ENCODE measurements at places on chromosomes 5 and 9.

DNA sequence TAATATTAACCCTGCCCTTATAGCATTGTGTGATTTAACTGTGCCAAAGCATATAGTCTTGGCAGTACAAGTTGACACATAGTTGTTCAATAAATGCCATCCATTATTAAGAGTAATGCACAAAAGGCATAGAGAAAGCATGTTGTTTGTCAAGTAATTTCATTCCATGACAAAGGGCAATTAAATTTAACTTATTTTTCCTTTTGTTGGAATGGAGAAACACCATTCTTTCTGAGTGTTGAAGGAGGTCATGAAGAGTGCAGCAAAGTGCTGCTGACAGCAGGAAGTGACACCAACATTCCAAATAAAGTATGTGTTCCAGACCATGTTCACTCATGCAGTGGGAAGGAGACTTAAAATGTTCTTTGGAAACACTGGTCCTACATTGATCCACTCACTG lies 29.1 kb downstream of the ANKDD1B start:
- DNase-seq: no peak

- no peak for DNase-seq
These were observed 103.5 kb downstream of the GLIS3 start for GRCh38 chr9:4196376-4196775.

GRCh38 chr9:6152788-6153187 lies 62.8 kb upstream of the IL33 start:
- DNase-seq: no peak

DNA sequence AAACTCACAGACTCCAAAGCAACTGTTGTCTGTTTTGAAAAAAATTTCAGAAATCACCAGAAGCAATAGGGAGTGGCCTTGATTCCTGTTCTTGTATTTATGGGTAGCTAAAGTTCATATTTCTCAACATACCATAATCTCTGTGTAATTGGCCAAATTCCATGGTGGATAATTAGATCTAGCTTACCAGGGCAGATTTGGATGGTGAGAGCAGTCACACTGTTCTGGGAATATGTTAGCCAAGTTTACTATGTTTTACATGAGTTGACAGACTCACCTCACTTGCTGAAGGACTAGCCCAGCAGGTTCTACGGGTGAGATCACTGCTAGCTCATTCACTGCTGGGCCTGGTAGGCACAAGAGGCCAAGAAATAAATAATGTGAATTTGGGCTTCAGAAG lies 32.7 kb upstream of the CDKN2B start:
- DNase-seq: no peak

- DNase-seq: no peak
These were observed 64.8 kb downstream of the GDNF start for GRCh38 chr5:37774912-37775483.

DNA sequence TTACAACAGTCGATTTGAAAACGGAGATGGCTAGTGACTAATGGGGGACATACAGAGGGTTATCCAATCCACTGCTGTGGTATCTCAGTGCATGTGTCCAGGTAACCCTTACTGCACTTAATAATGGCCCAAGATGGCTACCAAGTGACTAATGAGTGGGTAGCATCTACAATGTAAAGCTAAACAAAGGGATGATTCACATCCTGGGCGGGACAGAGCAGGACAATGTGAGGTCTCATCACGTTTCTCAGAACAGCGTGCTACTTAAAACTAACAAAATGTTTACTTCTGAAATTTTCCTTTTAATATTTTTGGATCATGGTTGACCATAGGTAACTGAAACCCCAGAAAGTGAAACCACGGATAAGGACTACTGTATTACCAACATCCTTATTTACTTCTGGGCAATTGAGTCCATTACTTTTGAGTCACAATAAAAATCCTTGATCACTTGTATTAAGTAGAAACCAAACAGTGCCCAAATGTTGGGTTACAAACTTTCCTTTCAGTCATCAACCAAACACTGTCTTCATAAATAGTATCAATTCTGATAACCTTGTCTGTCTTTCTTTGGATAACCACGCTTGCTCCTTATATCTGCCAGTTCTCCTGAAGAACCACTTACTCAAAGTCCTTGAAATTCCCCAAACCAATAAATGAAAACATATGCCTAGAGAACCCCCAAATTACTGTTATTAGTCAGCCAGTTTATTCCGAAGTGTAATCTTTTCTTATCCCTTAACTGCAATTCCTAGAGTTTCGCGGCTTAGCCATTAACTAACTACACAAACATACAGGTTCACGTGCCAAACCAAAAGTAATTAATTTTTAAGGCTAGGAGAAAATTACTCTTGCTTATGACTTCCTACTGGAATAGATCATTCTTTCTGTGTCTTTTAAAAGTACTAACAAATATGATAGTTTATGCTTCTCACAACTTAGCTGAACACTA lies 59.7 kb downstream of the ELL2 start:
- DNase-seq: no peak

DNA sequence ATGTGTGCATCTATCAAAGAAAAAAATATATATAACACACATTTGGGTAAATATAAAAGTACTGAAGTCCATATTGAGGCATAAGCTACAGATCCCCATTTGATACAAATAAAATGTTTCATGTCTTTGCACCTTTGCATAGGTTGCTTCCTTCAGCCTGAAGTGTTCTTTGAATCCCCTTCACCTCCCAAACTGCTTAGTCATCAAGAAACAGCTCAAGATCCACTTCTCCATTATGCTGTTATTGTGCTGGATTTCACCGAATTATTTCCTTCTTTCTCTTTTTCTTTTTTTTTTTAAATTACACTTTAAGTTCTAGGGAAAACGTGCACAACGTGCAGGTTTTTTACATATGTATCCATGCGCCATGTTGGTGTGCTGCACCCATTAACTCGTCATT lies 419.1 kb downstream of the ENC1 start:
- DNase-seq: no peak

DNA sequence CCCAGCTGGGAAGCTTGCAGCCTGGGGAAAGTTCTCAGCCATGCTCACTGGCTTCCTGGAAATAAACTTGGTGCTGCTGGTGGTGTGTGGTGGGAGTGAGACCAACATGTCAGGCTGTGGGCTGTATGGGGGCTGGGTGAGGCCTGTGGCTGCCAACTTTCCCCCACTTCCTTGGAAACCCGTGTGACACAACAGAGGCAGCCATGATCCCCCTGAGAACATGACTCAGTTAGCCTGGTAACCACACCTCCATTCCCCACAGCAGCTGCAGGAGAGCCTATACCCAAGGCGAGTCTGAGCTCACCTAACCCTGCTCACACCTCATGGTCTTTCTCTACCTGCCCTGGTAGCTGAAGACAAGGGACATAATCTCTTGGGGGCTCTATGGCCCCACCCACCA lies 72.7 kb upstream of the RGMB start:
- DNase-seq: no peak

DNA sequence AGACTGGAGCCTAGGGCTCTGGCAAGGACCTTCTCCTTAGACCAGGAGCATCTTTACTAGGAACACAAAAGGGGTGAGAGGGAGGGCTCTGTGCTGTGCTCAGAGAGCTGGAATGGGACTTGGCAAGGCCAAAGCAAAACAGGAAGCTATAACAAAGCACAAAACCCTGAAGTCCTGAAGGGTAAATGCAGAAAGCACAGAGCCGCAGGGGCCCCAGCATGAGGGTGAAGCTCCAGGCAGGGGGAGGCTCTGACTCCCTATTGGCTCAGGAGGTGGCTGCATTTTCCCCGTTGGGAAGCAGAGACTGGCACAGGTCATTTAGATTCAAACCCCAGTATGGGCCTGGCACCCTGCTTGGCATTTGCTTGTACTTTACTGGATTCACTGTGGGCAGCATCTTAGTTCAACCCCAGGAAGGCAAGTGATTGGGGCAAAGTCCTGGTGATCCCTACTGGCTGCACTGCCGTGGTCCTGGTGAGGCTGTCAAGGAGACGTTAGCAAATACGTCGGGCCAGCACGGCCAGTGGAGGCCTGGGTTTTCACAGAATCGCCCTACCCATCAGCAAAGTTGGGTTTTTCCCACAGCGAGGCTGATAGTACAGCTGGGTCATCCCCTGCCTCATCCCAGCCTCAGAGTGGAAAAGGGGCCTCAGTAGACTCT lies 46.3 kb downstream of the GGTA1 start:
- DNase-seq: no peak

DNA sequence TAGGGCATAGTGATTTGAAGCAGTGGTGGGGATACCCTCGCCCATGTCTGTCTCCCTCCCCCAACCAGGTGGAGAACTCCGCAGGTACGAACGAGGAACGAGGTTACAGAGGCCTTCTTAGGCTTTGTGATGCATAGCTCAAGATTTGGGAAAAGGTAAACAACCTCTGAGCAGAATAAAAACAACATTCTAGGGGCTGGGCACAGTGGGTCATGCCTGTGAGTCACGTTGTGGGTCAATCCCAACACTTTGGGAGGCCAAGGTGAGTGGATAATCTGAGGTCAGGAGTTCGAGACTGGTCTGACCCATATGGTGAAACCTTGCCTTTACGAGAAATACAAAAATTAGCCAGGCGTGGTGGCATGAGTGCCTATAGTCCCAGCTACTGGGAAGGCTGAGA lies 3.6 kb upstream of the LCP2 start:
- no peak for DNase-seq

DNA sequence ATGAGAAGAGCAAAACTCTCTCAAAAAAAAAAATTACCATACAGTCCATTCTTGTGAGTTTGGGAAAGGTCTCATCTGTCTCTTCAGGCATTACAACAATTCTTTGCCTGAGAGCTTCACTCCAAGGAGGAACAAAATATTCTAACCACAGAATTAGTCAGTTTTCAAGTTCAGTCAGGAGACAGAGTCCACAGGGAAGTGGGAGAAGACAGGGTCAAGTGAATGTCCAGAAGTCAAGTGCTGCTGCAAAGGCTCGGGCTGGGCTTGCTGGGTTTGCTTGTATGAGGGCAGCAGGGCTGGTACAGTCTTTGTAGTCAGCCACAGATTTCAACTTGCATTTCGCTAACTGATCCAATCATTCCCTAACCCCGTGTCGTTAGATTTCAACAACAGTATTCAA lies 17.6 kb upstream of the HEXB start:
- no peak for DNase-seq

- DNase-seq: no peak
These were observed 6.6 kb upstream of the CCDC187 start for GRCh38 chr9:136310273-136311030.

- no peak for DNase-seq
These were observed 74.5 kb upstream of the PALM2AKAP2 start for GRCh38 chr9:109705515-109705914.

DNA sequence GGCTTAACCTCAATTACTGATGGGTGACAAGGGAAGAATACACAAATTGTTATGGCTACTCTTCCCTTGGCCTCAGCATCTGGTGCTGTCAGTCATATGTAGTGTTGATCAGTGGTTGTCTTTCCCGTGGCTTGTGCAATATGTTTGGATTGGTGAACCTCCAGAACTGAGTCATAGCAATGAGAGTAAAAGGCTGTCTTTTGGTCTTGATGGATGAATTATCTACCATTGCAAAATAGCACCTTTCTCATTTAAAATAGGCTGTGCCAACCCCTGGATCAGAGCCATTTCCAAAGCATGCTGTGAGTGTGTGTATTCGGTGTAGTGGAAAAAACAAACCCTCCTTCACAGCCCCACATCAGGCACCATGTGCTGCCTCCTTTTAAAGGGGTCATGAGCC lies 14.6 kb upstream of the F2R start:
- DNase-seq: no peak

- no peak for DNase-seq
These were observed 110.8 kb upstream of the CTSL start for GRCh38 chr9:87615136-87615535.

- DNase-seq: no peak
These were observed 329.9 kb downstream of the KIF4B start for GRCh38 chr5:155343468-155343867.

DNA sequence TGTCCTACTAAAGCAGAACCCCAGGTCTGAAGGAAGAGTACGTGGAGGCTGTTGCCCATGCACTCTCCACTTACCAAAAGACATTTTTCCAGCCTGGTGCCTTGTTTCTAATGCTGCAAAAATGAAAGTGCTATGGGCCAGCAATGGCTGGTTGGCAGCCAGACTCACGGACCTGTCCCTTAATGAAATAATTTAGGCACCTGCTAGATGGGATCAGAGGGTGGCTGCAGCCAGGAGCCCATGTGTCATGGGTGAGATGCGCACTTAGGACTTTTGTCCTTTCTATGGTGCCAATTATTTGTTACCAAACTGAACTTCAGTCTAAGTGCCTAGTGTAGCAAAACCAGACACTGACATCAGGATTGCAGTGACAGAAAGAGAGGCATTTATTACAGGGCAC lies 276.3 kb downstream of the YTHDC2 start:
- no peak for DNase-seq

- DNase-seq: no peak
These were observed 69.4 kb upstream of the PSD2 start for GRCh38 chr5:139726248-139726647.

DNA sequence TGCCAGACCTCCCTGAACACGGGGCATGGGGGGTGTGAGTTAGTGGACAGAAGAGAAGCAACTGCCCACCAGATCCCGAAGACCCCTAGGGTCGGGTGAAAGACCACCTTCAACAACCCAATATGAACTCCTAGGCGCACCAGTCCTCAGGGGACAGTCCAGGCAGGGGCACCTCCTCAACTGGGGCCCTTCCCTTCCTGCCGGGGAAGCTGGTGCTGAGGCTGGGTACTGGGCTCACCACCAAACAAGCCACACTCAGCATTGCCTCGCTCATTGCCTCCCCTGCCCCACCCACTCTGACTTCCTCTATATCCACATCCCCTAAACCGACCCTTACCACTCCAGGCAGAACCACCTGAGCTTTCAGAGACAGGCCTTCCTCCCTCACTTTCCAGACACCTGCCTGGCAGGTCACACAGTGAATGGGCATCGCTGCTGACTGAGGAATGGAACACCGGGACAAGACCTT lies 42.5 kb downstream of the SEMA4D start:
- no peak for DNase-seq

Measured in stimulated activated CD8-positive, alpha-beta memory T cell treated with anti-CD3 and anti-CD28 coated beads, Interleukin-15, amount 100 ng/mL, for 48 hours (primary cell).